ENCODE measurements at places on chromosomes 11 and 22. TPM values are rescaled to one million over a fixed set of nuclear protein-coding genes. Genes with fewer than 3 reads are reported as not detected.

GRCh38 chr11:128931668-128932067 is 11.0 kb downstream of the TP53AIP1 start:
- no peak for DNase-seq

- no peak for DNase-seq
Observed at GRCh38 chr22:33687464-33687863, 232.8 kb downstream of the LARGE1 start.

DNA sequence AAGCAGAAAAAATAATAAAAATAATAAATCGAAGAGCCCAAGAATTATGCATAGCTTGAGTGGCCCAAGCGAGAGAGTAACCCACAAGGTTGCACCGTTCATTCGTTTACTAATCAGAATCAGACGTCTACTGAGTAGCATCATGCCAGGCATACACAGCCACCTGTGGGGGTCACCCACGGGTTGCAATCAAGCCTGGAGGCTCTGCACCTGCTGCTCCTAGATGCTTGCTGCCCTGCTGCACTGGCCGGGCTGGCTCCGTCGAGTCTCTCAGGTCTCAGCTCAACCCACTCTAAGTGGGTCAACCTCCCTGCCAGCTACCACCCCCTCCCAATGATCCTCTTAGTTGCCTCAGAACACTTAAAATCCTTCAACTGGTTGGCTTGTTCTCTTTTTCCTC is 2.0 kb upstream of the TESMIN start:
- DNase-seq = peak; percentile 39

TTLL12 gene
- total RNA-seq = 102 TPM

GRCh38 chr11:86934582-86934900 is 20.7 kb downstream of the FZD4 start:
- DNase-seq = no peak

GRCh38 chr11:73252577-73253191 is 19.5 kb upstream of the P2RY6 start:
- DNase-seq = peak; percentile 38

SCUBE1 gene
- total RNA-seq = 0.03 TPM

DNA sequence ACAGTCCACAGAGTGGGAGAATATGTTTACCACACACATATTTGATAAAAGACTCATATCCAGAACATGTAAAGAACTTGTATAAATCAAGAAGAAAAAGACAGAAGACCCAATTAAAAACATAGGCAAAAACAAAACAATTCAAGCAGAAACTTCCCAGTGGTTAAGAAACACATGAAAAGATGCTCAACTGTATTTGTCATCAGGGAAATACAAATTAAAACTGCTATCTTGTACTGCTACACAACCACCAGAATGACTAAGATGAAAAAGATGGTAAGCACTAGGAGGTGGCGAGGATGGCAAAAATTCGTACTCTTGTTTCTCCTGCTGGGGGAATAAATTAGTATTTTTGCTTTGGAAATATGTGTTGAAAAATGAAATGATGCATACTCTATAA is 192.3 kb upstream of the C11orf87 start:
- DNase-seq = no peak

ACR gene
- total RNA-seq = not detected

- no peak for DNase-seq
Observed at GRCh38 chr11:105158436-105158835, 18.9 kb upstream of the CARD18 start.

DNA sequence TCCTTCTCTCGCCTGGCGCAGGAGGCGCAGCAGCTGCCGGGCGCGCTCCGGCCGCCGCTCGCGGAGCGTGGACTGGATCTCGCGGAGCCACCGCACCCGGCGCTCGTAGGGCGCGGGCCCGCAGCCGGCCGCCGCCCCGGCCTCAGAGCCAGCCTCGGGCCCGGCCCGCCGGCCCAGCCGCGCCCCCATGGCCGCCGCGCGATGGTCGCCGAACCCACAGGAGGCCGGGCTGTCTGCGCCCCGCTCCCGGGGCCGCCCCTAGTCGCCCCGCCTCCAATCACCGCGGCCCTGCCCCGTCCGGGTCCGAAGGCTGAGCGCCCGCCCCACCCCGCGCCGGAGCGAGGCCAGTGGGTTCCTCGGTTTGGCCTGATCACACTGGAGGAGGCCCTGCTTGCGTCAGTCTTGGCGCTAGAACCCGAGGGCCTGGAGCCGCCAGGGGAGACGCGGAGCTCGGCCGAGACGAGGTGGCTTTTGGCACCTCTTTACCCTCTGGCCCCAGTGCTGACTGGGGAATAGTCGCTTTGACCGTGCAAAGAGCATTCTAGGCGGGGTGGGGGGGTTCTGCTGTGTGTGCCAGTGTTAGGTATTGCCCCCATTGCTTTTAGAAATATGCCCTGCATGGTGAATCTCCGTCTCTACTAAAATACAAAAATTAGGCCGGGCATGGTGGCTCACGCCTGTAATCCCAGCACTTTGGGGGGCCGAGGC is at the start of gene LRRC75B:
LRRC75B (minus strand) TSS at position 223 of the 708 bp plus-strand sequence; CDS start at position 189, 34 bp downstream.
- DNase-seq = peak; percentile 44

DNA sequence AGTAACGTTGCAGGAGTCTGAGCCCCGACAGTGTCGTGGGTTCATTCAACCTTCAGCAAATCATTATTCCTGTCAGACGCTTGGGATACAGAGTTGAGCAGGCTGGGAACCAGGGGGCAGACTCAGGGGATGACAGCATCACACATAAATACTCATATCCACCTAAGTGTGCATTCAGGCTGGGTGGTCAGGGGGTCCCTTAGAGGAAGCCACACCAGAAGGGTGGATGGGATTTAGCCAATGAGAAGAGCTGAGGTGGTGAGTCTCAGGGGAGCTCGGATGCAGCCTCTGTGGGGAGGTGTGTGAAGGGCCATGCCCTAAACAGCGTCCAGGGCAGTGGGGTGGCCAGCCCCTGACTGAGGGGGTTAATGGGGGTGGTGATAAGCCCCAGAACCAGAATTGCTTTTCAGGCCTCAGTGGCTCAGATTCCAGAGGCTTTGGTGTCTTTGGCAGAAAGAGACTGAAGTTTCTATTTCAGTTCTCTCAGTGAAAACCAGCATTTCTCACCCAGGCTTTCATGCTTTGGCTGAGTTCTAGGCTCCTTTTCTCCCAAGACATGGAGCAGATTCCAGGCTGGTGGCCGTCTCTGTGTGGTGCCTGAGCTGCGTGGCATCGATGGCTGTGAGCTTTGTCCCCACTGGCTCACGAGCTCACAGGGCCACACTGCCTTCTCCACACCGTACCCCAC is 83.9 kb upstream of the CLDN5 start:
- no peak for DNase-seq

PIWIL4 gene
- total RNA-seq = 8.7 TPM

GRCh38 chr22:46022881-46023512 is 46.0 kb upstream of the WNT7B start:
- no peak for DNase-seq

- DNase-seq = no peak
Observed at GRCh38 chr11:88629496-88629895, 292.0 kb upstream of the CTSC start.

- peak; percentile 77 for DNase-seq
Observed at GRCh38 chr11:86370922-86371594, 3.6 kb upstream of the CCDC81 start.

DNA sequence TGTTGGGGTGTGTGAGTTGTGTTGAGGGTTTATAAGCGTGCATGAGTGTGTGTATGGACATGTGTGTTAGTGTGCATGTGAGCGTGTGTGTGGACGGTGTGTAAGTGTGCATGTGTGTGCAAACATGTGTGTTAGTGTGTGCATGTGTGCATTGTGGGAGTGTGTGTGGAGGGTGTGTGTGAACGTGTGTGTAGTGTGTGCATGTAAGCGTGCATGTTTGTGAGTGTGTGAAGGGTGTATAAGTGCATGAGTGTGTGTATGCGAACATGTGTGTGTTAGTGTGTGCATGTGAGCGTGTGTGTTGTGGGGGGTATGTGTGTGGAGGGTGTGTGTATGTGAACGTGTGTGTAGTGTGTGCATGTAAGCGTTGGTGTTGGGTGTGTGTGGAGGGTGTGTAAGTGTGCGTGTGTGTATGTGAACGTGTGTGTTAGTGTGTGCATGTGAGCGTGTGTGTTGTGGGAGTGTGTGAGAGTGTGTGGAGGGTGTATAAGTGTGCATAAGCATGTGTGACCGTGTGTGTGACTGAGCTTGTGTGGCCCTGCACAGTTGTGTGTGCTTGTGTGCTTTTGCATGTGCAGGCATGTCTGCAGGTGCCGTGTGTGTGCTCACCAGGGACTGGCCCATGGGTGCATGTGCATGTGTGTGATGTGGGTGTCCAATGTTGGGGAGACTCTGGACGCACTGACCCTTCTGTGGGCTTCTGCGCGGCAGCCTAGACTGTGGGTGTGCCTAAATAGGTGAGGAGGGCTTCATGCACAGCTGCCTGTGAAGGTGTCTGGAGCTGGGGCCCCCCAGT is 866.2 kb downstream of the TBC1D22A start:
- DNase-seq = no peak

ANGPTL5 gene
- not detected for total RNA-seq

DEFB108B gene
- not detected for total RNA-seq

DNA sequence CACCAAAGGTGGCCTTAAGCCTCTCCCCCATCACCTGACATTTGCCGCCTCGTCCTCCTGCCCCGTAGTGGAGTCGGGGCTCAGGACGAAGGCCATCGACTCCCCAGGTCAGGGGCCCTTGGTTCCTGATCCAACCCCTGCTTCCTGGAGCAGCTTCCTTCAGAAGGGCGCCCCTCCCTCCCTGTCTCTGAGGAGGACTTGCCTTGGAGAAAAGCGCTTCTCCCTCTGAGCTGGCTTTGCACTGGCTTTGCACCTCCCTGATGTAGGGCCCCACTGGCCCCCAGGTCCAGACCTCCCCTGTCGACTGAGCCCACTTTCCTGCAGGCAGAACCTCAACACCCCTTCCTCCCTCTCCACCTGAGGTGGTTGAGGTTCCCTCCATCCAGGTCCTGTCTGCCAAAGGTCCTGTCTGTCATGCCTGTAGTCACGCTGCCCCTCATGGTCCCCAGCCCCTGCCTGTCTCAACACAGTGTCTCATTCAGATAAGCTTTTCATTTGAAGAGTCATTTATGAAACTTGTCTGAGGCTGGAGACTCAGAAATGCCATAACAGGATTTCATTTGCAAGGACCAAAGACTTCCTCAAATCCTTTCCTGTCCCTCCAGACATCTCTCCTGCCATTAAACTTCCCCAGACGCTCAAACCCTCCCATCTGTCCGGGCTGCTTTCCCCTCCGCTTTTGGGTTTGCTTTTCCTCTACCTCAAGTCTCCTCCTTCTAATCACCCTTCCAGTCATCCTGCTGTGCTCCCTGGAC is 78.4 kb downstream of the MYO7A start:
- no peak for DNase-seq

- DNase-seq = peak; percentile 71
Observed at GRCh38 chr11:119694334-119694733, 34.7 kb downstream of the NECTIN1 start.

All from HT-29 (cell line).